T follicular helper cell (primary cell): ENCODE measurements at places on chromosomes 7 and 10.

DNA sequence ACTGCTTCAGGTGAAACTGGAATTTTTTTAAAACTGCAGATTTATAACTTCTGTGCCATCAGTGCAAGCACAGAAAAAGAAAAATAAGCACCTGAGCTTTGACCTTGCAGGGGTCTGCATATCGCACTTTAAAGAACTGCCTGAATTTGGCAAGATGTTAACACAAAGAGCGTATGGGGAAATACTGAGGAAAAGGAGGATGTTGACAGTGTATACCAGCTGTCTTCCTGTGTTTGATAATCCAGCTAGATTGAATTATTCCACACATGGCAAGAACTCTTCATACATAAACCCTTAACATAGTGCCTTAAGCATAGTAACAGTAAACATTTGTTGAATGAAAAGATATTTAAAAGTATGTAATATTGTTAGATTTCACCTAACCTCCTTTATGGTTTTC, 30.0 kb downstream of the SMC3 start:
- no peak for DNase-seq

DNA sequence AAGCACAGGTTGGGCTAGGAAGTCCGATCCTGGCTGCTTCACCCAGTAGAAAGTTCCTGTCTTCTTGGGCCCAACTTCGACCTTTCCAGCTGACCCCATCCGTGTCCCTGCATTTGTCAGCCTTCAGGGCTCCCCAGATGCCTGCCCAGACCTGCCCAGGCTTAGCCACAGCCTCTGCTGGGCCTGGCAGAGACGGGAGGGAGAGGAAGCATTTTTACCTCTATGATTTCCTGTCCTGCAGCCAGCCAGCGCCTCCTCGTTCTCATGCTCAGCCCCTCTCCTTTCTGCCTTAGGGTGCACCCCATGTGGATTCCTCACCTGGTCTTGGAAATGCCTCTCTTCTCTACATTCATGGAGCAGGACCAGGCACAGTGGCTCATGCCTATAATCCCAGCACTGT, 3.7 kb downstream of the METTL27 start:
- no peak for DNase-seq

DNA sequence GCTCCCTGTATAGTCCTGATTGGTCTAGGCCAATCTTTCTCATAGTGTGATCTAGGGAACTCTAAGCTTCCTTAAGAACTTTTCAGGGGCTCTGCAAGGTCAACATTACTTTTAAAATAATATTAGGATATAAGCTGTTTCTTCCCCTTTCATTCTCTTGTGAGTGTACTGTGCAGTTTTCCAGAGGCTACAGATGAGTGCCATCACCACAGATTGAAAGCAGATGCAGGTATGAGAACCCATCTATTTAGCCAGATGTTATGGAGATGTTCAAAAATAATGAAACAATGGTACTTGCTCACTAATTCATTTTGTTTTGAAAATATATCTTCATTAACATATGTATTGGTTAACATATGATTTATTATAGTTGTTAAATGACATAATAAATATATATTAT, 169.2 kb upstream of the SEMA3A start:
- DNase-seq: no peak

DNA sequence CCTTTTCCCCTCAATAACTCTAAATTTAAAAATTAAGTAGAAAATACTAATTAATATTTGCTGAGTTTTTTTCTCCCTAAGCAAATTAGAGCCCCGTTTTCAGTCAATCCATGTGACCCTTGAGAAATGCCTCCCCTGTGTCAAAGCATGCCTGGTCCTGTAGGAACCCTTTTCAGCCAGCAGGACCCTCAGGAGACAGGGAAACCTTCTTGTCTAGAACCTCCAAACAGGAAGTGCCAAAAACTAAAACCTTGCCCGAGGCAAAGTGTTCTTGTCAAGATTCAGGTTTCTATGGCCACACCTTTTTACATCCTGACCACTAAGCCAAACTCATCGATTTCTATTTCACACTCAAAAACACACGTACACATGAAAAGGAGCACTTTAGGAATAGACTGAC, 60.1 kb upstream of the NFE2L3 start:
- no peak for DNase-seq

DNA sequence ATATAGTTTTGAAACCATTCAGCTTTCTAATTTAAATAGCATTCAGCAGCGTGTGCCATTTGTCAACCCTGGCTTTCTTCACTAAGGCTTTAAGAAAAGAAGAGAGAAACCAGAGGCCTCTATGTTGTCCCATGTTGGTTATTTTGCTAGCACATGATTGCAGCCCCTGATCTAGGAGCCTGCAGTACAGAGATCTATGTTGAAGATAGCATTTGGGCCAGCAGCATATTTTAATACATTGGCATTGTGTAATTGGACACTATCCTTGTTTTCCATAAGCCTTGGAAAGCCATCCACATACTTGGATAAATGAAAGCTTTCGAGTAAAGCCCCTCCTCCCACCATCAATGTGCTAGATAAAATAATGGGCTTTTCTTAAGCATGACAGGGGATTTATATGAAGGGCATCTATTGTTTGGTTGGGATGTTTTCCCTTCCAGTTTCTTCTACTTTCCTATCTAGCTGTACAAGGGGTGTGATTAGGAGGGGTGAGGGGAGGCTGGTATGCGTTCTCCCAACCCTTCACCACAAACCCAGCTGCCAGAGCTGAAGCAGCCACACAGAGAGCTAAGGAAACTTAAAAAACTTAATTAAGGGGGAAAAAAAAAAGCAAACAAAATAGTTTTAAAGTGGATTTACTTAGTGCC, 23.1 kb upstream of the SDHAF3 start:
- DNase-seq: no peak

DNA sequence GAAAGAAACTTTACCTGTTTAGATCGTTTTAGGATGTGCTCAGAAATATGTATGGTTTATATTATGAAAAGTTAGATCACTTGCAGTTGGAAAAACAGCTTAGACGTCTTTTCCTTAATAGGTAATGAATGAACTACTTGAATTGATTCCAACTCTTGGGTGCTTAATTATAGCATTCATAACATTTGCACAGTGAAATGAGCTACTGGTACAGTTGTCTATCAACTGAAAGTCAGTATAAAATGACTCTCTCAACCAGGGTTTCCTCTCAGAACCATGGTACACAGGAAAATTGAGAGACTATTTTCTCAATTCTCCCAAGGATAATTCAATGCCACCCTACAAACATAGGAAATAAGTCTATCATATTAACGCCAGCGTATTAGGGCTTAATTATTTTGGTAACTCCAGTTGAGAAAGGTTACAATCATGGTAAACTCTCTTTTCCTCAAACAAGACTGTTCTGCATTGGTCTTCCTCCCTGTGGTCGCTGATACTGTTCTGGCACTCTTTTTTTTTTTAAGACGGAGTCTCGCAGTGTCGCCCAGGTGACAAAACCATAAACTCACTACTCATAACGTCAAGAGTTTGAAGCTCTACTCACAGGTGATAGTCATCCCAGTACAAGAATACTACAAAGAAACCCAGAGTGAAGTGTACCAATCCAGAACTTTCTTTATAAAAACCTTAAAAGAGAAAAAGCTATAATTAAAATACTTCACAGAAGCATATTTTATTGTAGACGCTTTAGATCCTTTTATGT, 2.0 kb downstream of the ANLN start:
- DNase-seq: no peak

DNA sequence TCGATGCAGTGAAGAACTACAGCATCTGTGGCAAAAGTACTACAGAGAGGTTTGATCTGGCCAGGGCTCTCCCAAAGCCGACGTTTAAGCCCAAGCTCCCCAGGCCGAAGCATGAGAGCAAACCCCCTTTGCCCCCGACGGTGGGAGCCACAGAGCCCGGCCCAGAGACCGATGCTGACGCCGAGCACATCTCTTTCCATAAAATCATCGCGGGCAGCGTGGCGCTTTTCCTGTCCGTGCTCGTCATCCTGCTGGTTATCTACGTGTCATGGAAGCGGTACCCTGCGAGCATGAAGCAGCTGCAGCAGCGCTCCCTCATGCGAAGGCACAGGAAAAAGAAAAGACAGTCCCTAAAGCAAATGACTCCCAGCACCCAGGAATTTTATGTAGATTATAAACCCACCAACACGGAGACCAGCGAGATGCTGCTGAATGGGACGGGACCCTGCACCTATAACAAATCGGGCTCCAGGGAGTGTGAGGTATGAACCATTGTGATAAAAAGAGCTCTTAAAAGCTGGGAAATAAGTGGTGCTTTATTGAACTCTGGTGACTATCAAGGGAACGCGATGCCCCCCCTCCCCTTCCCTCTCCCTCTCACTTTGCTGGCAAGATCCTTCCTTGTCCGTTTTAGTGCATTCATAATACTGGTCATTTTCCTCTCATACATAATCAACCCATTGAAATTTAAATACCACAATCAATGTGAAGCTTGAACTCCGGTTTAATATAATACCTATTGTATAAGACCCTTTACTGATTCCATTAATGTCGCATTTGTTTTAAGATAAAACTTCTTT, 2.3 kb downstream of the LRRTM3 start:
- no peak for DNase-seq
